ENCODE measurements at places on chromosomes 4 and X.

- no peak for DNase-seq
Observed at GRCh38 chrX:114976292-114976691, 41.1 kb downstream of the IL13RA2 start.

- DNase-seq, result no peak
Observed at GRCh38 chr4:73703320-73703719, 37.0 kb upstream of the CXCL8 start.

GRCh38 chrX:67585401-67585800 lies 41.6 kb downstream of the AR start:
- DNase-seq, result no peak

DNA sequence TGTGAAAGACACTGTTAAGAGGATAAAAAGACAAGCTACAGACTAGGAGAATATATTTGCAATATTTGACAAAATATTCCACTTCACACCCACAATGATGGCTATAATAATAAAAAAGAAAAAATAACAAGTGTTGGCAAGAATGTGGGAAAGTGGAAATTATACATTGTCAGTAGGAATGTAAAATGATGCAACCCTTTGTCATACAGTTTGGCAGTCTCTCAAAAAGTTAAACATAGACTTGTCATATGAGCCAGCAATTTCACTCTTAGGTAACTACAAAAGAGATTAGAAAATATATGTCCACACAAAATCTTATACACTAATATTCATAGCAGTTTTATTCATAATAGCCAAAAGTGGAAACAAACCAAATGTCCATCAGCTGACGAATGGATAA lies 5.2 kb upstream of the RADX start:
- no peak for DNase-seq

DNA sequence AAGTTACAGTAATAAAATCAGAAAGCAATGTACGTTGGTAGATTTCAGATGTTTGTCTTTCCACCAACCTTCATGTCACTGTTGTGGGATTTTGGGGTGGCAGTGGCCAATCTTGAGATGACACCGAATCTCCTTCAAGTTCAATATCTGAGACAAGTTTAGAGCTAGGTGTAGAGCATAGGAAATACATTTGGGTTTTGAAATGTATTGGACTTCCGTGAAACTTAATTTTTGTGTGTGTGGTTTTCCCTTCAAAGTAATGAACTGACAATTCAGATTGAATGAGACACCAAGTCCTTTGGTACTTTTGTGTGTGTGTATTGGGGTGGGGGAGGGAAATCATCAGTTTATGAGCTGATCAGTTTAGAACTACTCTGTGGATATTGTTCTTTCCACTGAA lies 1.8 kb downstream of the WDR44 start:
- DNase-seq, result no peak

GRCh38 chrX:19909761-19910160 lies 22.4 kb upstream of the SH3KBP1 start:
- no peak for DNase-seq

- no peak for DNase-seq
Observed at GRCh38 chr4:89439533-89439932, 131.9 kb upstream of the GPRIN3 start.

DNA sequence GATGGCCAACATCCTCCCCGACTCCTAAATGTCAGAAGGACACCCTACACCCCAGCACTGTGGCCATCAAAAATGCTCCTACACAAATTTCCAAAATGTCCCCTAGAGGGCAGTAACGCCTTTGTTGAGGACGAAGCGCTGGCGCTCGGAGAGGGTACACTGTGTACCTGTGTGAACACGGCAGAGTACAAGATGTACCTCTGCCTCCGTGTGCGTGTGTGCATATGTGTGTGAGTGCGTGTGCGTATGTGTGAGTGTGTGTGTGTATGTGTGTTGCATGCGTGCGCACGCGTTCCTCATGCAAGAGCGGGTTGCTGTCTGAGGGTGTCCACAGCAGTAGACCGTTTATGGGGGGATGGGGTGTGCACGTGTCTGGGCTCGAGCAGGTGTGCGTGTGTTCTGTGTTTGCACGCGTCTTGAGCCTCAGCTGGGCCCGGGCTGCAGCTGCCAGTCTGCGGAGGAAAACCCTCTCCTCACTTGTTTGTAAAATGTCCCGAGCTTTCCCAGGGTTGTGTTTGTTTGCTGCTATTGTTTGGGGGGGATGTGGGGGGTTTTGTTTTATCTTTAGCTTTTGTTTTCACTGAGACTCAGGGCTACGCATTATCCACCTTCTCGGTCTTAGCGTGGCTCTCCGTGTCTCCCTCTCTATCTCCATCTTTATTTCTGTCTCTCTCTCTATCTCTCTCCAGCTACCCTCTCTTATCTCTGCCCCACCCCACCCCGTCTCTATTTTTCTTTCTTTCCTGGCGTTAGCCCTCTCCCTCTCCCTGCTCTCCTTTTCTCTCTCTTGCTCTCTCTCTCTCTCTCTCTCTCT lies 10.4 kb upstream of the TSPYL2 start:
- DNase-seq, result peak; percentile 39

GRCh38 chr4:137375111-137375850 lies 157.0 kb downstream of the PCDH18 start:
- no peak for DNase-seq

GRCh38 chrX:28586981-28587551 lies at the start of gene IL1RAPL1:
Gene IL1RAPL1 (plus strand): TSS chrX:28587446.
- DNase-seq, result peak; percentile 56

DNA sequence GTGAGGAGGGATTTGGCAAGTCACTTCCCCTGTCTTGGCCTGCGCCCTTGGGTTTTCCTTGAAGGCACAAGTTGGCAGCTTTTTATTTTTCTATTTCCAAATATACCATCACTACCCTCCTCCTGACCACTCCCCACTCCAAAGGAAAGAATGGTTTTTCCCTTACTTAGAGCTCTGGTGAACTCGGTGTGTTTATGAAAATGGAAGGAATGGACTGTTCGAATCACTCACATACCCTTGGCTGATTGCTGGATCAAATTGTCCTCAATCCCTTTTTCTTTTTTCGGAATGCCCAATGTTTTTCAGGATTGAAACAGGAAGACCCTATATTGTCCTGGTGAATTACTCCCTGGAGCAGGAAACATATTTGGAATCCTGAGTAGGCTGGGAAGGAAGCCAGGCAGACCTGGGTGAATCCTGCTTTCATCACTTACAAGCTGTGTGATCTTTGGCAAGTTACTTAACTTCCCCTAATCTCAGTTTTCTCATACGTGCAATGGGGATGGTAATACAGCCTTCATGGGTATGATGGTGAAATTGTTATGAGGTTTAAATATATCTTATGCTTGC lies 70.7 kb downstream of the RTL5 start:
- DNase-seq, result no peak

DNA sequence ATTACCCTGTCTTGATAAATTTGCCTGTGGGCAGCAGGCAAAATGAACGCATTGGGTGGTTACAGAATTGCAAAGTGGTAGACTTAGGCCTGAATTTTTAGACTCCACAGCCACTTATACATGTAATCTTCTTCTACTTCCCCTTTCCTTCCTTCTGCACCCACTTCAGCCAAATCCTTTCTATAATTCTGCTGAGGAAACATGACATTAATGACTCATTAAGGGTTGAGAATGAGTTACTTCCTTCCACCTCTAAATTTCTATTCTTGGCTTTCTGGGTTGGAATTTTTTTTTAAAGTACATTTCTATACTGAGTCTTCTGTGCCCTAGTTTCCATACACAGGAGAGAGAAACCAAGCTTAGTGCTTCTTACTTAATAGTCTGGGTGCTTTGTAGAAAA lies 10.1 kb downstream of the PAPSS1 start:
- no peak for DNase-seq

DNA sequence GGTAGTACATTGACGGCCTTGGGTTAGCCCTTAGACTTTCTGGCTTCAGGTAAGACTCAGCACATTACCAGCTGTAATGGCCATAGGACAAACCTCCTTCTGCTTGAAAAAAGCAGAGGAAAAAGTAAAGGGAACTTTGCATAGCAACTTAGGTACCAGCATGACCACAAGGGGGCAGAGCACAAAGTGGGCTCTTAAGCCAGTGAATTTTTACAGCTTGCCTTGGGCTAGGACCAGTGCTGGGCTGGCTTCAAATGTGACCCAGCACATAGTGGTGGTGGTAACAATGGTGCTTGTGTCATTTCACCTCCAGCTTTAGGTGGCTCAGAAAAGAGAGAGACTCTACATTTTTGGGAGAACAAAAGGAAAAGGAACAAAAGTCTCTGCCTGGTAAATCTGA lies 66.1 kb downstream of the KLHL4 start:
- DNase-seq, result no peak

DNA sequence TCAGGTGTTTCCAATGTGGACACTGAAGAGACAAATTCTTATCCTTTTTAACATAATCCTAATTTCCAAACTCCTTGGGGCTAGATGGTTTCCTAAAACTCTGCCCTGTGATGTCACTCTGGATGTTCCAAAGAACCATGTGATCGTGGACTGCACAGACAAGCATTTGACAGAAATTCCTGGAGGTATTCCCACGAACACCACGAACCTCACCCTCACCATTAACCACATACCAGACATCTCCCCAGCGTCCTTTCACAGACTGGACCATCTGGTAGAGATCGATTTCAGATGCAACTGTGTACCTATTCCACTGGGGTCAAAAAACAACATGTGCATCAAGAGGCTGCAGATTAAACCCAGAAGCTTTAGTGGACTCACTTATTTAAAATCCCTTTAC lies 18.6 kb downstream of the TLR7 start:
- DNase-seq, result no peak

- DNase-seq, result no peak
Observed at GRCh38 chr4:53967986-53968385, 96.4 kb downstream of the CHIC2 start.

DNA sequence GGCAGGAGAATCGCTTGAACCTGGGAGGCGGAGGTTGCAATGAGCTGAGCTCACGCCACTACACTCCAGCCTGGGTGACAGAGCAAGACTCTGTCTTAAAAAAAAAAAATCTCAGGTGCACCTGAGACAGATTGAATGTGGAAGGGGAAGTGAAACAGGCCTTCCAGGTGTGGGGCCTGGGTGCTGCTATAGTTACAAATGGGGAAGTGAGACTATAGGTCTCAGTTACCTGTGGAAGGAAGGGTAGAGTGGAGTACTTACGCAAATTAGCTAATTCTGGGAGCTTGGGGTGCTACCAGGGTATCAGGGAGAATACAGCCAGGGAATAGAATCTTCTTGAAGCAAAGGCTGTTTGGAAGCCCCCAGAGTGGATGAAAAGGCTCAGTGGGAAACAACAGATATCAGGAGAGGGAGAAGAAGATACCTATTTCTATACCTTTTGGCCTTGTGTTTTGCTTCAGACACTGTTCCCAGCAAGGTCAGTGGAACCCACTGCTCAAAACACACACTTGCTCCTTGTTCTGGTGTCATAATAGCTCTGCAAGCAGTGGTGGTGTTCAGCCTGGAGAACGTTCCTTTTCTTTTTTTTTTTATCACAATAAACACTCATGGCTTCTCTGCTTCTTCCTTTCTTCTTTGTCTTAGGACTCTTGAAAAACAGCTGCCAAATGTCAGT lies 7.0 kb downstream of the CD38 start:
- DNase-seq, result no peak

DNA sequence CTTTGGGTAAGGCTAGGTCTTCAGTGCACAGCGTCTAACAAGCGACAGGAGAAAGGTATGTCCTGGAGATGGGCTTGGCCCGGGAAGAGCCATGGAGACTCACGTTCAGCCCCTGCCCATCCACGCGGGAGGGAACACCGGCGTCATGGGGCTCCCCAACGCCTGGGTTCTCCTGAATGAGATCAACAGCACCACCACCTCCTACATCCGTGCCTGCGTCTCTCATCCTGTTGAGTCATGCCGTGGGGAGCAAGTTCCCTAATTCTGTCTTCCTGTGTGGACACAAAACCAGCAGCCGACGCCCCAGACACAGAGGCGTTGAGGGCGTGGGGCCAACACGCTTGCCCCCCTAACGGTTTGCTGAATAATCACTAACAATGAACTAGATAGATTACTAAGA lies 20.1 kb upstream of the IL3RA start:
- no peak for DNase-seq

DNA sequence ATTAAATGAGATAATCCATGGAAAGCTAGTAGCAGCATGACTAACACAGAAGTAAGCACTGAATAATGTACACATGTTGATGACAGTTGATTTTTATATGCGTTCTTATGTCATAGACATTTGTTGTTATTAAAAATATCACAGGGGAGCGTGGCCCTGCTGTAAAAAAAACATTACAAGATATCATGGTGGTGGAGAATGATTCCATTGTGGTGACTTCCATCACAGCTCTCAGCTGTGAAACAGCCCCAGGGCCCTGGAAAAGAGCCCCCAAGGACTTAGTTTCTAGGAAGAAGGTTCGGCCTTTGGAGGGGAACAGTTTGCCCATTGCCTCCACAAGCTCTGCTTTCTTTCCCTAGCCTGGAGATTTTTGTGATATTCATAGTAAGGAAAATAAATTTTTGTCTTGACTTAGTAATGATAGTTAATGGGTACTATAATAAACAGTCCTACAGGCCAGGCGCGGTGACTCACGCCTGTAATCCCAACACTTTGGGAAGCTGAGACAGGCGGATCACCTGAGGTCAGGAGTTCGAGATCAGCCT lies 49.9 kb downstream of the FAM114A1 start:
- DNase-seq, result peak; percentile 40

GRCh38 chr4:17322514-17322913 lies 189.4 kb downstream of the QDPR start:
- DNase-seq, result no peak

GRCh38 chr4:168739886-168740285 lies 243.0 kb downstream of the PALLD start:
- DNase-seq, result no peak

DNA sequence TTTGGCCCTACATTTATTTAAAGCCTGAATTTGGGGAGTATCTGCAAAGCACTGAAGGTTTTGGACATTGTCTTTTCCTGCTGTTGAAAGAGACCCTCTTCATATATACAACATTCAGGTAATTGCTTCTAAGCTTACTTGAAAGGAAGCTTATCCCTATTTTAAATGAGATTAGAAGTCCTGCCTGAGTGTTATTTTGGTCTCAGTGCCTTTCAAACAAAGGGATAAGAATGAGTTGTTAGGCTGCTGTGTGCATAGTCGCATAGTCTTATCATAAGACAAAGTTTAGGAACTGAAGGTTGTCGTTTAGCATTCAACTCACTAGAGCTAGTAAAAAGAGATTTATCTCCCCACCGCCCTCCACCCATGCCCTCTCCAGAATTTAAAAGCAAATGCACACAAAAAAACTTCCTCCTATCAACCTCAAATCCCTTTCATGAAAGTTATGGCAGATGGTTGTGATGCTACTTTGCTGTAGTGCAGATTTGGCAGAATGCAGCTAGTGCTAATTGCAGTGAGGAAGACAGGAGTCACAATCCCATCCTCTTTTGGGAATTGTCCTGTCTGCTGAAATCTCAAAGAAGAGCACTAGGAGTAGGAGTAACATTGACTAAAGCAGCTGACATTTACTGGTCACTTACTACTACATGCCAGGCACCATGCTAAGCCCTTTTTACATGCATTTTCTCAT lies 5.8 kb downstream of the HERC3 start:
- no peak for DNase-seq

DNA sequence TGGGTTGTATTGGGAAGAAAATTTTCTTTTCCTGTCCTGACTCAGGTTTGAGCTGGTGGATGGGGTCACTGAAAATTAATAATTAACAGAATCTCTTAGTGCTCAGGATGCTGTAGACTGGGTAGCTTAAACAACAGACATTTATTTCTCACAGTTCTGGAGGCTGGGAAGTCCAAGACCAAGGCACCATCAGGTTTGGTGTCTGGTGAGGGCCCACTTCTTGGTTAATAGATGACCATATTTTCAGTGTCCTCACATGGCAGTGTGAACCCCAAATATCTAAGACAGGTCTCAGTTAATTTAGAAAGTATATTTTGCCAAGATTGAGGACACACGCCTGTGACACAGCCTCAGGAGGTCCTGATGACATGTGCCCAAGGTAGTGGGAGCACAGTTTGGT lies 31.1 kb downstream of the HERC6 start:
- no peak for DNase-seq

GRCh38 chr4:57492251-57492878 lies 382.2 kb upstream of the IGFBP7 start:
- DNase-seq, result peak; percentile 9

Data from brain microvascular endothelial cell (primary cell).